Naive B cell (primary cell): ENCODE measurements at places on chromosomes 4 and X. TPM values are rescaled to one million over a fixed set of nuclear protein-coding genes. Genes with fewer than 3 reads are reported as not detected.

The NHS gene
- polyA plus RNA-seq = not detected

The GAGE1 gene
- polyA plus RNA-seq = not detected

The H2BW2 gene
- polyA plus RNA-seq = not detected

GRCh38 chr4:47615385-47615784 lies 130.3 kb downstream of the ATP10D start:
- no peak for DNase-seq
- no peaks in the 10 kb centered on the region for H3K27me3 ChIP-seq
- no peaks in the 10 kb centered on the region for H3K4me1 ChIP-seq
- no peak overlapping the region for H3K4me3 ChIP-seq
- H3K36me3 ChIP-seq = peaks cover 7% of the 10 kb centered on the region
- no peak overlapping the region for H3K27ac ChIP-seq

DNA sequence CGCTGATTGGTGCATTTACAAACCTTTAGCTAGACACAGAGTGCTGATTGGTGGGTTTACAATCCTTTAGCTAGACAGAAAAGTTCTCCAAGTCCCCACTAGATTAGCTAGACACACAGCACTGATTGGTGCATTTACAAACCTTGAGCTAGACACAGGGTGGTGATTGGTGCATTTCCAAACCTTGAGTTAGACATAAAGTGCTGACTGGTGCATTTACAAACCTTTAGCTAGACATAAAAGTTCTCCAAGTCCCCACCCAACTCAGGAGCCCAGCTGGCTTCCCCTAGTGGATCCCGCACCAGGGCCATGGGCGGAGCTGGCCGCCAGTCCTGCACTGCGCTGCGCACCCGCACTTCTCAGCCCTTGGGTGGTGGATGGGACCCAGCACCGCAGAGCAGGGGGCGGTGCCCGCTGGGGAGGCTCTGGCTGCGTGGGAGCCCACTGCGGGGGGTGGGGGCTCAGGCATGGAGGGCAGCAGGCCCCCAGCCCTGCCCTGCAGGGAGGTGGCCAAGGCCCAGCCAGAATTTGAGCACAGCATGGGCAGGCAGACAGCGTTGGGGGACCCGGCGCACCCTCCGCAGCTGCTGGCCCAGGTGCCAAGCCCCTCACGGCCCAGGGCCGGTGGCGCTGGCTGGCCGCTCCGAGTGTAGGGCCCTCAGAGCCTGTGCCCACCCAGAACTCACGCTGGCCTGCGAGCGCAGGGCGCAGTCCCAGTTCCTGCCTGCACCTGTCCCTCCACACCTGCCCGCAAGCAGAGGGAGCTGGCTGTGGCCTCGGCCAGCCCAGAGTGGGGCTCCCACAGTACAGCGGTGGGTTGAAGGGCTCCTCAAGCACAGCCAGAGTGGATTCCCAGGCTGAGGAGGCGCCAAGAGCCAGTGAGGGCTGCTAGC lies 608.9 kb upstream of the LCORL start:
- H3K27me3 ChIP-seq = no peaks in the 10 kb centered on the region
- H3K27ac ChIP-seq = no peak overlapping the region
- no peaks in the 10 kb centered on the region for H3K4me1 ChIP-seq
- no peak overlapping the region for H3K4me3 ChIP-seq
- no peak for DNase-seq
